ENCODE measurements at places on chromosomes 2 and 18.

DNA sequence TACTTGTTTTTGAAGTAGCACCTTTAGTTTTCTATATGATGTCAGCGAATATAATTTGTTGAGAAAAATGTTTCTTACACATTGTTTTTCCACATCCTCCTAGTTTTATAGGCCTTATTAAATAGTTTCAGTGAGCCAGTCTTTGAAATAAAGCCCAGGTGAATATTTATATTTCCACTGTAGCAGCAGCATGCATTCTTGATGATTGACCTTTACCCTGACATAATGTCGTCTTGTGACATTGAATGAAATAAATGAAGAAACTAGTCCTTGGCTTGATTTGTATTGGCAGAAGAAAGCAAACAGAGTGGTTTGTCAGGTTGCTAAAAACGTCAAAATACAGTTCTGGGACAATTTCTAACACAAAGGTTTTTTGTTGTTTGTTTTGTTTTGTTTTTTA, 84.4 kb downstream of the EHBP1 start:
- DNase-seq = no peak
- H3K36me3 ChIP-seq = no peaks in the 10 kb centered on the region
- no peak overlapping the region for H3K27ac ChIP-seq
- no peaks in the 10 kb centered on the region for H3K27me3 ChIP-seq

GRCh38 chr18:49011291-49011746, 60.6 kb upstream of the SMAD7 start:
- no peaks in the 10 kb centered on the region for H3K36me3 ChIP-seq
- H3K4me1 ChIP-seq = no peaks in the 10 kb centered on the region
- H3K27me3 ChIP-seq = no peaks in the 10 kb centered on the region
- no peak overlapping the region for H3K4me3 ChIP-seq
- H3K27ac ChIP-seq = no peak overlapping the region

DNA sequence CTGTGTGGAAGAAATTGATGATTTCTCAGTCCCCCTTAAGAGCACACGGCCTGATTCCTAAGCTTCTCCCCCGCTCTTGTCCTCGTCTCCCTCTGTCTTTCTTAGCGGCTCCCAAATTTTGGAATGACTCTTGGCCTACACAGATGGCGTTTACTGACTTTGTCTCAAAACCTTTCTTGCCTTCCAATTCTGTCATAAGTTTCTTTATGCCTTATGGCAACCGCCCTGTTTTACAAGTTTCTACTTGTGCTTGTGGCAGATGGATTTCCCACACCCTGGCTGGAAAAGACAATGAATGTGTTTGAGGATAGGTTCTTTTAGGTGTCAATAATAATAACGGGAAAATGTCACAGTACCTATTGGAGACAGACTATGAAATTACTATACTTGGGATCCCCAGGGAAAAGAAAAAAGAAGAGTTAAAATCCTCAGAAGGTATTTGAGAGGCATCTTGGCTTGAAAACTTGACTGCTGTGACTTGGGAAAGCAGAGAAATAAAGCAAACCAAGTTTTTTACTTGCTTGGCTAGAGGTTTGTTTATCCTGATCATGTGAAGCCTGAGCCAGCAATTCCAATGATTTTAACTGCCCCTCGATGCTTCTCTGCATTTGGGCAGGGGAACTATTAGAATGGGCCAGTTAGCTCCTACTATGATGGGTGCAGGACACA, 276.4 kb downstream of the HRH4 start:
- no peak overlapping the region for H3K27ac ChIP-seq
- no peaks in the 10 kb centered on the region for H3K36me3 ChIP-seq
- H3K4me1 ChIP-seq = no peaks in the 10 kb centered on the region
- H3K27me3 ChIP-seq = peaks cover 22% of the 10 kb centered on the region

- H3K4me1 ChIP-seq = no peaks in the 10 kb centered on the region
- H3K27ac ChIP-seq = no peak overlapping the region
- no peaks in the 10 kb centered on the region for H3K27me3 ChIP-seq
- peaks cover 3% of the 10 kb centered on the region for H3K36me3 ChIP-seq
Measured at GRCh38 chr2:15287447-15288184, 273.5 kb downstream of the NBAS start.

DNA sequence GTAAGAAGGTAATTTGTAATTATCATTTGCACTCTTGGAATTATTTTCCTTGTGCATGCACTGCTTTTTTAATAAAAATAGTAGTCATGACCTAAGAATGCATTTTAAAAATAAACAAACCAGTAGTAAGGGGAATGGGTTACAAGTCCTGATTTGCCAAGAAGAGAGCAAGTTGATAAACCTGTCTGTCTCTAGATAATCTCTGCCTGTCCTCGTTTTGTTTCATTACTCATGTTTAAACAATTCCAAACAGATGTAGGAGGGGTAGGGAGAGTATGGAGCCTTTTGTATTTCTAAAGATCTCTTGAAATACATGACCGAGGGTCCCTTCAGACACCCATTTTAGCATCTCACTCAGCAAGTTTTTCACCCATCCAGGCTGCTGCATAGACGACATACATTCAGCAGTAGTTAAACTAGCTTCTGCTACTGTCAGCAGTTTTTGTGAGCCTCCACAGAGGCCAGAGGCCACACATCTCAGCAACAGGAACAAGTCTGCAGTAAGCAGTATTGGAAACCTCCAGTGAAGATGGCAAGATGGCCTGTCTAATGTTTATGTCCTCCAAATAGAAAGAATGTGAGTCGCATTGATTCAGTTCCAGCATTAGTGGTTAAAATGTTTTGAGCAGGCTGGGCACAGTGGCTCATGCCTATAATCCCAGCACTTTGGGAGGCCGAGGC, 2.3 kb upstream of the EXOC6B start:
- H3K36me3 ChIP-seq = no peaks in the 10 kb centered on the region
- no peak for DNase-seq
- peaks cover 14% of the 10 kb centered on the region for H3K4me1 ChIP-seq
- H3K4me3 ChIP-seq = no peak overlapping the region

- peaks cover 52% of the 10 kb centered on the region for H3K4me1 ChIP-seq
- H3K27me3 ChIP-seq = no peaks in the 10 kb centered on the region
- H3K36me3 ChIP-seq = peaks cover 24% of the 10 kb centered on the region
- DNase-seq = no peak
- no peak overlapping the region for H3K4me3 ChIP-seq
- H3K27ac ChIP-seq = peak overlapping the region; percentile 92
Measured at GRCh38 chr2:232569541-232569940, 19.1 kb downstream of the EIF4E2 start.

GRCh38 chr18:67239826-67240225, 276.7 kb downstream of the DSEL start:
- no peaks in the 10 kb centered on the region for H3K27me3 ChIP-seq
- H3K36me3 ChIP-seq = no peaks in the 10 kb centered on the region
- H3K4me3 ChIP-seq = no peak overlapping the region
- no peak for DNase-seq

DNA sequence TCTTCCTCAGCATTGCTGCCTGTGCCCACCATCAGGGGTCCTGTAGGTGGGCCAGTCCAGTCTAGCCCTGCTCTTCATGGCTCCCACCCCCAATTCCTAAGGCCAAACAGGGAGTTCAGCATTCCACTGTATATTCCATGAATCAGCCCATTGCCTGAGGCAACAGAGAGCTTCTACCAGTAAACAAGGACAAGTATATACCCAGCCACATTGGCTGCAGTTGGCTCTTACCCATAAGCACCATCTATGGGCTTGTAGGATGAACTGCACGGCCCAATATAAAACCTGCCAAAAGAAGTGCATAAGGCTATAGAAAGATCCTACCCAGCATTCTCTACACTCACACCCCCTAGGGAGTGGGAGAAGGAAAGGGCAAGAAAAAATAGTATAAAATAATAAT, 95.1 kb upstream of the SALL3 start:
- H3K27me3 ChIP-seq = no peaks in the 10 kb centered on the region
- H3K36me3 ChIP-seq = no peaks in the 10 kb centered on the region
- DNase-seq = no peak
- H3K27ac ChIP-seq = no peak overlapping the region

DNA sequence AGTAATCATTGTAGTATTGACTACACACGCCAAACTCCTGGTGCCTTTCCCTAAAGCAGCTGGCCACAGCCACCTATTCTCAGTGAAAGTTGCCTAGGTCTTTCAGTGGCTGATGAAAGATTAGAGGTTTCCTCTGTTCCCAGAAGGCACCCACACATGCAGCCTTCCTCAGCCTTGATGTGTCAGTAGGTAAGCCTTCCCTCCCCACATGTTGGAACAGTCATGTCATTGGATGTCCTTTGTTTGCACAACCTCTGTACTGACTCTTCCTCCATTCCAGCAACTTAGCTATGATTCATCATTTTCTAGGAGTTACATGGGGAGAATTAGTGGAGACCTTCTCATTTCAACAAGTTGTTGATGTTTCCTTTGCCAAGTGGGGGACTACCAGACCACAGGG, 630.8 kb upstream of the SLC39A10 start:
- H3K36me3 ChIP-seq = no peaks in the 10 kb centered on the region
- H3K4me1 ChIP-seq = no peaks in the 10 kb centered on the region
- H3K27ac ChIP-seq = no peak overlapping the region
- no peaks in the 10 kb centered on the region for H3K27me3 ChIP-seq
- DNase-seq = no peak

- no peaks in the 10 kb centered on the region for H3K27me3 ChIP-seq
- no peaks in the 10 kb centered on the region for H3K36me3 ChIP-seq
- no peak overlapping the region for H3K4me3 ChIP-seq
- DNase-seq = no peak
- no peak overlapping the region for H3K27ac ChIP-seq
Measured at GRCh38 chr18:49754866-49755265, 58.5 kb downstream of the ACAA2 start.

GRCh38 chr18:11146238-11146946, 3.0 kb downstream of the PIEZO2 start:
- H3K36me3 ChIP-seq = no peaks in the 10 kb centered on the region
- H3K4me1 ChIP-seq = no peaks in the 10 kb centered on the region
- no peak overlapping the region for H3K27ac ChIP-seq

DNA sequence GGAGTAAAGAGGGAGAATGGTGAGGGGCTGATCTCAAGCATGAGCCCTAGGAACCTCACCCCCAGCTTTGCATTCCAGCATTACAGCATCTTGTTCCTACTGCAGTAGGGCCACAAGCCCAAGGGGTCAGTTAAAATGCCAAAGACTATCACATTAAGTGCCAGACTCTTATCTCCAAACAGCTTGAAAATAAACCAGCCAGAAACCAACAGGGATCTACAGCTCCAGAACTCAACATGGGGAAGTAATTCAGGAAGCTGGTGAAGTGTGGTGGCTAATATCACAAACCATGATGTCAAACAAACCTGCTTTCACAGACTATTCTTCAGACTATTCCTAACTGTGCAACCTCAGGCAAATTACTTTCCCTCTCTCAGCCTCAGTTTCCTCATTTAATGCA, 278.3 kb downstream of the TNS1 start:
- no peaks in the 10 kb centered on the region for H3K27me3 ChIP-seq
- H3K4me3 ChIP-seq = no peak overlapping the region
- no peak for DNase-seq
- no peak overlapping the region for H3K27ac ChIP-seq
- H3K4me1 ChIP-seq = peaks cover 4% of the 10 kb centered on the region

- H3K27me3 ChIP-seq = no peaks in the 10 kb centered on the region
- H3K36me3 ChIP-seq = no peaks in the 10 kb centered on the region
- no peak overlapping the region for H3K27ac ChIP-seq
Measured at GRCh38 chr2:100796499-100797100, 23.3 kb upstream of the NPAS2 start.

GRCh38 chr2:57407772-57408201, 638.8 kb upstream of the VRK2 start:
- H3K4me1 ChIP-seq = no peaks in the 10 kb centered on the region
- H3K36me3 ChIP-seq = no peaks in the 10 kb centered on the region
- no peak overlapping the region for H3K27ac ChIP-seq
- DNase-seq = no peak

- no peaks in the 10 kb centered on the region for H3K4me1 ChIP-seq
- DNase-seq = no peak
- H3K4me3 ChIP-seq = no peak overlapping the region
Measured at GRCh38 chr2:50922506-50922905, 109.4 kb downstream of the NRXN1 start.

DNA sequence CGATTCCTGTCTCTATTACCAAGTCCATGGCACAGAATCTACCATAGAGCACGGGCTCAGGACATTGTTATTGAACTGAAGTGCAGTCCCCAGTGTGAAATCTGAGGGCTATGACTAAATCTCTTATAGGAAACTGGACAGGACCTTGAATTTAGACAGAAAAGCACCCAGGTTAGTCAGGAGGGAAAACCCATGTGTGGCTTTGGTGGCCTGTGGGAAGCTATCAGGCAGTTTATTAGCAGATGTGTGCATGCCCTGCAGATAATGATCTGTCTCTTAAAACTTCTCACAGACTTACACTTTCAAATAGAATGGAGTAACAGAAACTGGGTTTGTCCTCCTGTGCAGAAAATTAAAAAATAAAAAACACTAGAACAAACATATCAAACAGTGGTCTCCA, 610.0 kb upstream of the RAB6C start:
- no peak for DNase-seq
- H3K4me3 ChIP-seq = no peak overlapping the region
- H3K4me1 ChIP-seq = no peaks in the 10 kb centered on the region
- H3K27me3 ChIP-seq = no peaks in the 10 kb centered on the region

DNA sequence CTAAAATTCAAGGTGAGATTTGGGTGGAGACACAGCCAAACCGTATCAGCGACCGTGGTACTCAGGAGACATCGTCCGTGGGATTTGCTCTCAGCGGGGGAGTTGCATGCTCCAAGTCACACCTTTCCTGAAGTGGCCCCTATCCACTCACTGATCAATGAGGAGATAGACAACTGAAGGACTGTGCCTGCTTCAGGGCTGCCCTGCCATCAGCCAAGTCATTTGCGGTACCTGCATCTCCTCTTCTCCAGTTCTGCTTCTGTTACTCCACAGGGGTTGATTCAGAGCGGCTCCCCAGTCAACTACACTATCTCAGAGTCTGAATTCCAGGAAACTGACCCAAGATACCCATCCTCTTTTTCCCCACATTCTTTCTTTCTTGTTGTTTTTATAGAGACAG, 184.1 kb downstream of the MREG start:
- H3K27me3 ChIP-seq = no peaks in the 10 kb centered on the region
- no peak overlapping the region for H3K4me3 ChIP-seq

GRCh38 chr2:182553483-182553882, 126.6 kb upstream of the PDE1A start:
- no peaks in the 10 kb centered on the region for H3K4me1 ChIP-seq
- no peak overlapping the region for H3K27ac ChIP-seq
- H3K27me3 ChIP-seq = no peaks in the 10 kb centered on the region
- no peak overlapping the region for H3K4me3 ChIP-seq

GRCh38 chr2:133710613-133711012, 142.3 kb upstream of the NCKAP5 start:
- no peaks in the 10 kb centered on the region for H3K27me3 ChIP-seq
- H3K36me3 ChIP-seq = no peaks in the 10 kb centered on the region
- no peak for DNase-seq
- no peak overlapping the region for H3K4me3 ChIP-seq
- no peaks in the 10 kb centered on the region for H3K4me1 ChIP-seq

- H3K4me3 ChIP-seq = no peak overlapping the region
- H3K27me3 ChIP-seq = no peaks in the 10 kb centered on the region
- no peak for DNase-seq
- H3K36me3 ChIP-seq = no peaks in the 10 kb centered on the region
Measured at GRCh38 chr2:60710707-60711106, 45.4 kb upstream of the PAPOLG start.

- DNase-seq = no peak
- H3K27me3 ChIP-seq = no peaks in the 10 kb centered on the region
- H3K27ac ChIP-seq = no peak overlapping the region
- H3K36me3 ChIP-seq = peaks cover 81% of the 10 kb centered on the region
Measured at GRCh38 chr18:63339920-63340484, 20.4 kb upstream of the BCL2 start.
